ENCODE measurements at places on chromosomes 4 and X.
A peak's percentile ranks its signal among the peaks of the same experiment; 100 is the strongest.

GRCh38 chr4:38130884-38131283, 170.7 kb downstream of the PTTG2 start:
- no peaks in the 10 kb centered on the region for H3K27me3 ChIP-seq
- peak overlapping the region; percentile 77 for H3K27ac ChIP-seq
- H3K36me3 ChIP-seq: no peaks in the 10 kb centered on the region
- no peak for DNase-seq

DNA sequence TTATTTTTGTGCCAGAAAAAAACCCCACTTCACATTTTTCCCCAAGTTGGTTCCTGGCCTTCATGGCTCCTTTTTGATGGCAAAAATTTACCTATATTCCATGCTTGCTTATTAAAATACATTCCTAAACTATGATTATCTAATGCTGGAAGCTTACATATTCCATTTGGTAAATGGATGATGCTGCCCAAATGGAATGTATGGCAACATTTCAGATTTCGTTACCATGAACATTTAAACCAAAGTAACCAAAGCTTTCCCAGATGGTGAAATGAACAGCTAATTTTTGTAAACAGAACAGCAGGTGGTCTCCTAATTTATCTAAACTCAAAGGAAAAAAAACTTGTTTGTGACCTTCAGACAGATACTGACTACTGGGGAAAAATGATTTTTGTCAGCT, 110.8 kb upstream of the TEX13A start:
- no peak overlapping the region for H3K4me3 ChIP-seq
- no peak for DNase-seq
- no peaks in the 10 kb centered on the region for H3K36me3 ChIP-seq
- no peaks in the 10 kb centered on the region for H3K27me3 ChIP-seq

DNA sequence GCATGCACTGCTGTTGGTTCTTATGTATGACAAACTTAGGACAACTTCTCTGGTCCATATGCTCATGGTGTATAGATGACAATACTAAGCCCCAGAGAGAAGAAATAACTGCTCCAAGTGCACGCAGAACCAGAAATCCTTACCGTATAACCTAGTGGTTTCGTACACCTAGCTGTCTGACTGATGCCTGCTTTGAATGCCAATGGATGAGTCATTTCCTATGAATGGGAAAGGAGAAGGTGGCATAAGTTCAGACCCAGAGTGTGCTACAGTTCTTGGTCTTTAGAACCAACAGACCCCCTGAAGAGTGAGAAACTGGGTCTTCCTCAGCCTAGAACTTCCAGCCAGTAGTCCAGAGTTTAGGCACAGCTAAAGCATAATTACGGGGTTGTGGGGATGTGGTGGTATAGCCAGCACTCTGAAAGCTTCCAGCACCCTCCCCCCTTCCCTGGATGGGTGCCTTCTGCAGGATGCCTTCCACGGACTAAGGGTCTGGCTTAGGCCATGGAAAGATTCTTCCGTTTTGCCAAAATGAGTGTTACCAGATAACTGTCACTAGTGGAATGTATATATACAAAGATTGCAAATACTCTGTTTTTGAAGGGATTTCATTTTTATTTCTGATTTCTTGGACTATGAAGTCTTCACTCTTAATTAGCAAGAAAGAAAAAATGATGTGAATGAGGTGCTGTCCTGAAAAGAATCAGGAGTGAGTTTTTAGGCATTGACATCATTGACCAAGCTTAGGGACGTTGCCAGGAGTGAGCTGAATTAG, 84.6 kb upstream of the PACRGL start:
- H3K36me3 ChIP-seq: no peaks in the 10 kb centered on the region
- peaks cover 8% of the 10 kb centered on the region for H3K4me1 ChIP-seq
- H3K4me3 ChIP-seq: no peak overlapping the region

GRCh38 chr4:160831165-160831922, 1332.5 kb downstream of the FSTL5 start:
- no peaks in the 10 kb centered on the region for H3K36me3 ChIP-seq
- no peaks in the 10 kb centered on the region for H3K27me3 ChIP-seq
- no peak for DNase-seq
- H3K4me3 ChIP-seq: no peak overlapping the region
- H3K4me1 ChIP-seq: no peaks in the 10 kb centered on the region

- DNase-seq: no peak
- no peaks in the 10 kb centered on the region for H3K4me1 ChIP-seq
- no peak overlapping the region for H3K27ac ChIP-seq
- no peaks in the 10 kb centered on the region for H3K27me3 ChIP-seq
- no peak overlapping the region for H3K4me3 ChIP-seq
- no peaks in the 10 kb centered on the region for H3K36me3 ChIP-seq
These were observed 15.8 kb downstream of the SMPX start for GRCh38 chrX:21741869-21742701.

DNA sequence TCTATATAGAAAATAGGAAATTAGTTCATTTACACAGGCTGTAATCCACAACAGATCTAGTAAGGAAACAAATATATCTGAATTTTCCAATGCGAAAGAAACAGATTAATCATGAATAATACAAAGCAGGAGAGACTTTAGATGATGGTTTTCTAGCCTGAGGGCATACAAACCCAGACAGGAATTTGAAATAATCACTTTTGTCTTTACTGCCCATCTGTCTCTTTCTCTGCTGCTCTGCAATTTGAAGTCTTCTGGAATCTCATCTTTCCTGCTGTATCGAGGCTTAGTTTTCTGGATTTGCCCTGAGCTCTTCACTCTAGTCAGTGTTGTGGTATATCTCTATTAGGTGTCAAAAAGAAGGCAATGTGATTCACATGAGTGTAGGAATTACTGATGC, 711.8 kb upstream of the FAM241A start:
- no peak for DNase-seq
- no peak overlapping the region for H3K27ac ChIP-seq
- no peaks in the 10 kb centered on the region for H3K36me3 ChIP-seq
- no peaks in the 10 kb centered on the region for H3K27me3 ChIP-seq
- H3K4me3 ChIP-seq: no peak overlapping the region

GRCh38 chr4:153434190-153434589, 32.0 kb upstream of the TMEM131L start:
- H3K4me3 ChIP-seq: no peak overlapping the region
- H3K27ac ChIP-seq: no peak overlapping the region
- no peaks in the 10 kb centered on the region for H3K36me3 ChIP-seq
- DNase-seq: no peak
- no peaks in the 10 kb centered on the region for H3K27me3 ChIP-seq
- H3K4me1 ChIP-seq: no peaks in the 10 kb centered on the region

DNA sequence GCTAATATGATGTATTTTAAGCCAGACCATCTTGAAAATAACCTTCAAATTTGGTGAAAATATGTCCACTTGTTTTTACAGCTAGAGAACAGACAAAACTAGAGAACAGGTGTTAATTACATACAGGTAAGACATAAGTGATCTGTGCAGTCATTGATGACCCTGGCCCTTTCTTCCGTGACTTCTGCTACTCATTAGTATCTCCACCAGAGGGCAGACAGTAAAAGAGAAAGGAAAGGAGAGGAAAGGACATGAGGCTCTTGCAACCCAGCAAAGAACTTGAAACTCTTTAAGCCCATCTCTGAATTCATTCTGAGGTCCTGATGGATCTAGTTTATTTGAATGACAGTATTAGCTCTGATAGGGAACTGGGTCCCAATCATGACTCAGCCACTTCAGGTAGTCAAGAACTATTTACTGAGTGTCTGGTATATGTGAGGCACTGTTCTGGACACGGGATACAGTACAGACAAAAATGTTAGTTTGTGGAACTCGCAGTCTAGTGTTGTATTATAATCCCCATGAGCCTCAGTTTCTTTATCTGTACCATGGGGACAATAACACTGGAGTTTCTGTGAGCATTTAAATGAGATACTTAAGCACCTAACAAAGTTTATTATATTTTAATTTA, 121.0 kb upstream of the TEX13D start:
- H3K27me3 ChIP-seq: no peaks in the 10 kb centered on the region
- no peaks in the 10 kb centered on the region for H3K36me3 ChIP-seq
- H3K4me3 ChIP-seq: no peak overlapping the region

DNA sequence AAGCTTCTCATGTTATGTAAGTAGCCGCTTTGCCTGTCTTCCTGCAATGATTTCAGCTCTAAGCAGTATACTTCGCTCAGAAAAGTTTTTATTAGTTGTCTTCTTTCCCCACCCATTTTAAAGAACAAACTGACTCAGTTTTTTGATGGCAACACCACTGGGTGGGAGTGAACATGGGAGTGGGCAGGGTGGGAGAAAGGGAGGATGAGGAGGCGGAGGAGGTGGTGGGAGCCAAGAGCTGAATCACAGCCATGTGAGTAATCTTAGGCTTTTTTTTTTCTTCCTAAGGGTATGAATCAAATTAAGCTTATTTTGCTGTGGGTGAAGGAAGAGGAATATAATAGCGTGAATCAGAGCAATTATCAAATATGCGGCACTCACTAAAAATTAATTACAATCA, 574.3 kb upstream of the DIPK2B start:
- no peaks in the 10 kb centered on the region for H3K27me3 ChIP-seq
- H3K36me3 ChIP-seq: no peaks in the 10 kb centered on the region

GRCh38 chr4:65865489-65865888, 195.2 kb upstream of the EPHA5 start:
- no peak overlapping the region for H3K27ac ChIP-seq
- no peak overlapping the region for H3K4me3 ChIP-seq
- H3K27me3 ChIP-seq: no peaks in the 10 kb centered on the region
- no peaks in the 10 kb centered on the region for H3K4me1 ChIP-seq
- DNase-seq: no peak

DNA sequence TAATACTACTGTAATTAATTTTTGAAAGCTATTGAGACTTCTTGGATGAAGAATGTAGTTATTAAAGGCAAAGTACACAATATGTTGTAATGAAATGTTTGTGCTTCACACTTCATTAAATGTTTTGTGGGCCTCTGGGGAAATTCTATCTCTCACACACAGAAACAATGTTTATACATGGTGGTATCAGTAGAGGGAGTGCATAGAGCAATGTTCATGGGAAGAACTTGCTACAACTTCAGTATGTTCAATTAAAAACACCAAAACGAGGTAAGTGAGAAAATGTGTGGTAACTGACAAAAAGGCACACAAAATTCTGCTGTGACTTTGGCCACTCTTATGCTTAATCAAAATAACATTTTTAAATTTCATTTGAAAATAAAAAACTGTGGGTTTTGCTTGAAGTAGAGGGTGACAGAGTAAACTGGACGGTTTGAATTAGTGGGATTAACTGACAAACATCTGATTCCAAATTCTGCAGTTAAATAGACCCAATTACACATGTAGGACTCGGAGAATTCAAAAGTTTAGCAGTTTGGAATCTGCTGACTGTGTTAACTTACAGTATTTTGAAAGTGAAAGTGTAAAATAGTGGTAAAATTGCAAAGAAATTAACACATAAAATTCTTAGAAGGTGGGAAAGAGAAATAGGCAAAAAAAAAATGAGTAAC, 111.4 kb upstream of the TTC29 start:
- peak overlapping the region; percentile 27 for H3K27ac ChIP-seq
- H3K36me3 ChIP-seq: no peaks in the 10 kb centered on the region
- H3K27me3 ChIP-seq: no peaks in the 10 kb centered on the region
- peak overlapping the region; percentile 44 for H3K4me3 ChIP-seq

DNA sequence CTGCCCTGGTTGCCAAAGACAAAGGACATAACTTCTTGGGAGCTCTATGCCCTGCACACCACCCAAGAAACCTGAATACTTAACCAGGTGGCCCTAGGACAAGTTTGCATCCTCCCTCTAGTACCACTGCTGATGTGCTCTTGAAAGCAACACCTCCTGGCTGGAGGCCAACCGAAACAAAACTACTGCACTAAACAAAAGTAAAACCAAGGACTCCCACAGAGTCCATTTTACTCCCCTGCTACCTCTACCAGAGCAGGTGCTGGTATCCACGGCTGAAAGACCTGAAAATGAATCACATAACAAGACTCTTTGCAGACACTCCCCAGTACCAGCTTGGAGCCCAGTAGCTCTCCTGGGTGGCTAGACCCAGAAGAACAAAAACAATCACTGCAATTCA, 941.8 kb downstream of the RAPGEF2 start:
- no peaks in the 10 kb centered on the region for H3K4me1 ChIP-seq
- H3K27ac ChIP-seq: no peak overlapping the region
- no peak overlapping the region for H3K4me3 ChIP-seq
- no peak for DNase-seq

DNA sequence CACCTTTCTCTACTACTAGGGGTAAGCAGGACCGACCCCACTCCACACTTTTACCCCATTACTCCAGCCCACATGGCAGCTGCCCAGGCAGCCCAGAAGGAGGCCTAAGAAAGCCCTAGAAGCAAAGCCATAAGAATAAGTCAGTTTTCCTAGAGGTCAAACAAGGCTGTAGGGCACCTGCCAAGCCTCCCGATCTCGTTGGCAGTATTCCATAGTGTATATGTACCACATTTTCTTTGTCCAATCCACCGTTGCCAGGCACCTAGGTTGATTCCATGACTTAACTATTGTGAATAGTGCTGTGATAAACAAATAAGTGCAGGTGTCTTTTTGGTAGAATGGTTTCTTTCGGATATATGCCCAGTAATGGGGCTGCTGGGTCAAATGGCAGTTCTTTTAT, 54.2 kb downstream of the RHOXF2B start:
- H3K27ac ChIP-seq: no peak overlapping the region
- DNase-seq: no peak
- H3K36me3 ChIP-seq: no peaks in the 10 kb centered on the region
- no peak overlapping the region for H3K4me3 ChIP-seq
- no peaks in the 10 kb centered on the region for H3K4me1 ChIP-seq

- H3K27me3 ChIP-seq: no peaks in the 10 kb centered on the region
- no peaks in the 10 kb centered on the region for H3K4me1 ChIP-seq
- no peaks in the 10 kb centered on the region for H3K36me3 ChIP-seq
- no peak for DNase-seq
- no peak overlapping the region for H3K4me3 ChIP-seq
These were observed 95.8 kb downstream of the ATXN3L start for GRCh38 chrX:13223868-13224567.

GRCh38 chrX:112043997-112044396, 38.6 kb downstream of the TRPC5 start:
- H3K27me3 ChIP-seq: no peaks in the 10 kb centered on the region
- H3K4me1 ChIP-seq: no peaks in the 10 kb centered on the region
- no peak overlapping the region for H3K27ac ChIP-seq
- H3K36me3 ChIP-seq: no peaks in the 10 kb centered on the region

DNA sequence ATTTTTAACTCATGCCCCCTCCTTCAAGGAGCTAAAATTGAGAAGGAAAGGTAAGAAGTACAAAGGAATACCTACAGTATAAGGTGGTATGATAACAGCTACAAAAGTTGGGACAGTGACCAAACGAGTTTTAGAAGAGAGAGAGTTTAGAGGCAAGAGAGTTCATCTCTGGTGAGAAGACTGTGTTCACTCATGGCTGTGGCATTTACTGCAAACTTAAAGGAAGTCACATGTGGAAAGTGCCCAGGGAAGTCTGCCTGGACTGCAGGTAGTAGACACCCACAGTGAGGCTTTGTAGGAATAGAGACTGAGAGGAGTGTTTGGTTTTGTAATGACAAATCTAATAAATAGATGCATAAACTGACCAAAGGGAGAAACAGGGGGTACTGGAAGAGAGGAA, 493.5 kb downstream of the IL15 start:
- H3K4me3 ChIP-seq: no peak overlapping the region
- no peak overlapping the region for H3K27ac ChIP-seq
- no peaks in the 10 kb centered on the region for H3K27me3 ChIP-seq
- H3K36me3 ChIP-seq: no peaks in the 10 kb centered on the region
- DNase-seq: no peak
- H3K4me1 ChIP-seq: peaks cover 18% of the 10 kb centered on the region

All from vagina (tissue), 2 donors.